ENCODE measurements at places on chromosomes 2 and 18. TPM values are rescaled to one million over a fixed set of nuclear protein-coding genes. Genes with fewer than 3 reads are reported as not detected.
A peak's percentile ranks its signal among the peaks of the same experiment; 100 is the strongest.

- no peak for ATAC-seq
Measured at GRCh38 chr2:100121124-100121718, 21.2 kb downstream of the AFF3 start.

GRCh38 chr2:222358876-222359275 lies 60.1 kb upstream of the PAX3 start:
- peak; percentile 83 for ATAC-seq

The TMEM178A gene
- 4.0 TPM for total RNA-seq

GRCh38 chr2:163731735-163732134 lies 4.1 kb downstream of the FIGN start:
- ATAC-seq = no peak

GRCh38 chr2:67671464-67672450 lies 274.6 kb downstream of the ETAA1 start:
- no peak for ATAC-seq

DNA sequence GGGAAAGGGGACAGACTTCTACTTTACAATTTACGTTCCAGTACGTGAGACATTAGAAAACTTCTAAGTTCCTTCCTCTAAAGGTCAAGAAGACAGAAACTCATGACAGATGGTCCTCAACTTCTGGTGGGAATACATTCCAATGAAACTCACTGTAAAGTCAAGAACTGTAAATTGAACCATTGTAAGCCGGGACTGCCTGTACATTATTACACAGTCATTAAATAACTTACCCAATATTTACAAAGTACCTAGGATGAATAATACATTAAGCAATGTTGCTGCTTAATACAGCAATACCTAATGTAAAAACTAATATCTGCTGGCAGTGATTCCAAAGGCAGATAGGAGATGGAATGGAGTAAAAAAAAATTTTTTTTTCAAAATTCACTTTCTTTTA lies 51.9 kb downstream of the CDH2 start:
- ATAC-seq = no peak

DNA sequence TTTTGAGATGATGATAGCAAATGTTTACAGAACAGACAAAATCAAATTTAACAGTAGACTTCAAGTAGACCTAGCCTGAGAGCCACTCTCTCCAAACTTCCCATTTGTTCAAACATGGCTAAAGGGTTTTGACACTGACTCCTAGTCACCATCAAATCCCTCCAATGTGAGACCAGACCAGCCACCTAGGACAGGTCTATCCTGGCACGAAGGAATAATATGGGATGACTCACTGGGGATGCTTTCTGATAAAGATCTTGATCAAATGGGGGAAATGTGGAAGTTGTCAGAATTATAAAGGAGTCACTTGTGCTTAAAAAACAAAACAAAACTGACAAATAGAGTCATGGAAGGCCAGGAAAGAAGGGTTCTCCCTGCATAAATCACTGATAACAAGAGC lies 95.7 kb downstream of the EDAR start:
- no peak for ATAC-seq

- ATAC-seq = no peak
Measured at GRCh38 chr2:23283653-23284052, 101.3 kb upstream of the KLHL29 start.

- ATAC-seq = no peak
Measured at GRCh38 chr2:62897187-62897827, 153.3 kb upstream of the OTX1 start.

The SPEG gene
- 174 TPM for total RNA-seq

GRCh38 chr2:100018341-100019193 lies 123.8 kb downstream of the AFF3 start:
- ATAC-seq = no peak

The PHLPP1 gene
- total RNA-seq = 10.8 TPM

The RAD51AP2 gene
- not detected for total RNA-seq

DNA sequence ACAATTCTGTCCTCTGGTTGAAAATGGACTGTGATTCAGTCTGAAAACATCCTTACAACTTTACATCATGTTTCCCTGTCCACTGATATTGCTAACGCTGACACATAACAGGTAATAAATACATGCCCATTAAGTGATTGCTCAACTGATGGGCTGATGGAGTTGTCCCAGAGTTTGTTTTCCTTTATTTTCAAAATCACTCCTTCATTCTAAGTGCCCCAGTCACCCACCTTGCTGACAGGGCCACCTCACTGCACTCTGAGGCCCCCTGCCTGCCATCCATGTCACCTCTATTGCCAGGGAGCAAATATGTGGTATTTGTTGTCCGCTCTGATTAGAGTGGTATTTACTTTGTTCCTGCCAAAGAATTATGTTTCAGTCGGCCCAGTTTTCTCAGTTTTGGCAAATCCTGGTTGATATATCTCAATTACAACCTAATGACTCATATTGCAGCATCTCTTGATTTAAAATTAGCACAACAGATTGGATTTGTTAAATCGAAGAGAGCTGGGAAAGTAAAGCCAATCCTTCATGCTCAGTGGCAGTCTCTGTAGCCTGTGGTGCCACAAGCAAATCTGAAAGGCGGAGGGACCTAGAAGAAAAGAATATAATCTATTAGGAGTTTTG lies 105.1 kb downstream of the RDH14 start:
- peak; percentile 81 for ATAC-seq

DNA sequence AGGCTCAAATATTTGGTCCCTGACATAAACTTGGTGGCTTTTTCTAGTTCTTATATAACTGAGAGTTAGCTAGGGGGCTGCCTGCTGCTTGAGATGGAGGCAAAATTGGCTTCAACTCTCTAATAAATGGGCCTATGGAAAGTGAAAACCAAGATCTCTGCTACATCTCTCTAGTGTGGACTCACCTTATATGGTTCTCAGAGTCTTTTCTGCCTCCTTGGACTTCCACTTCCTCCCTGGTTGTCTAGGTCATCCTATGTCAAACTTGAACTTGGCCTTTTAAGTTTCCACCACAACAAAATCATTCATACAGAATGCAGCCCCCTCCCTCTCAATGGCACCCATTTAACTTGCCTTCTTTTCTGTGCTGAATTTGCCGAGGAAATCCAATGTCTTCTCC lies 23.9 kb upstream of the ARHGAP25 start:
- ATAC-seq = no peak

The KANSL1L gene
- 54.6 TPM for total RNA-seq

The CDH2 gene
- 9.8 TPM for total RNA-seq

- ATAC-seq = no peak
Measured at GRCh38 chr2:121386707-121387106, 101.7 kb upstream of the TFCP2L1 start.

DNA sequence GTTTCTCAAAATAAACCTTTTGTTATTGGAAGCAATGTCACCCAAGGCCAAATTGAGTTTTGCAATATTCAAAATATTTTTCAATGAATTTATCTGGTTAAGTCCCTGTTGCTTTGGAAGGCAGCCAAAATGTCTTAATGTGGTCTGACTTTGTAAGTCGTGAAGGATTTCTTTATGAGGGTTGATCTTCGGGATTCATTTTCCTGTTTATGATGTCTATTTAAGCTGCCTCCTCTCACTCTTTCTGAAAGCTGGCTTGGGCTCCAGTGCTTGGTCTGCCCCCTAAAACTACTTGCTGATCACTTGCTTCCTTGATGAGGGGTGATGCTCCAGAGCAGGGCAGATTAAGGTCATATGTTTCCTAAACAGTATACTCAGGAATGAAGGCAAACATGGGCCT lies 141.1 kb downstream of the ANTXR1 start:
- no peak for ATAC-seq

DNA sequence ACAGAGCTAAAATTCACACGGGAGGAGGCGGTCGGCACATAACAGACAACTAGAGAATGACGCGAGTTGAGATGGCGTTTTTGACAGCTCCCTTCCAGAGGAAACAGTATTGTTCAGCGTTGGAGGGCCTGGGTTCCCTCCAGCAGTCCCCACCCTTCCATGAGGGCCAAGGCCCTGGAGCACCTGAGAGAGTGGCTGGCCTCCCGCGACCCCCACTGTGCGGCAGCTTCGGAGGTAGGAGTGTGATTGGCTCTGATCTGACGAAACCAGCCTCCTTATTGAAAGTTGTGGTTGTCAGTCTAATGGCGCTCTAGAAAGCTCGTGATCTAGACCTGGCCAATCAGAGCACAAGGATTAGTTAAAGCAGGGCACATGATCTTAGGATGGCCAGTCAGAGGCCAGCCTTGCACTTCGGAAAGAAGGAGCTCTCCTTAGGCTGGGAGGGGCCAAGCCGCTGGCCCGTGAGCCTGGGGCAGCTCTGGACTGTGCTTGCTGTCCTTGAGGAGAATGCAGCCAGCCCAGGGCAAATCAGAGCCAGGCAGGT lies 104.5 kb upstream of the CELF4 start:
- ATAC-seq = no peak

The FAP gene
- total RNA-seq = 10.0 TPM

The TRIM43 gene
- not detected for total RNA-seq

GRCh38 chr2:218047536-218048225 lies 21.4 kb upstream of the RUFY4 start:
- ATAC-seq = no peak

DNA sequence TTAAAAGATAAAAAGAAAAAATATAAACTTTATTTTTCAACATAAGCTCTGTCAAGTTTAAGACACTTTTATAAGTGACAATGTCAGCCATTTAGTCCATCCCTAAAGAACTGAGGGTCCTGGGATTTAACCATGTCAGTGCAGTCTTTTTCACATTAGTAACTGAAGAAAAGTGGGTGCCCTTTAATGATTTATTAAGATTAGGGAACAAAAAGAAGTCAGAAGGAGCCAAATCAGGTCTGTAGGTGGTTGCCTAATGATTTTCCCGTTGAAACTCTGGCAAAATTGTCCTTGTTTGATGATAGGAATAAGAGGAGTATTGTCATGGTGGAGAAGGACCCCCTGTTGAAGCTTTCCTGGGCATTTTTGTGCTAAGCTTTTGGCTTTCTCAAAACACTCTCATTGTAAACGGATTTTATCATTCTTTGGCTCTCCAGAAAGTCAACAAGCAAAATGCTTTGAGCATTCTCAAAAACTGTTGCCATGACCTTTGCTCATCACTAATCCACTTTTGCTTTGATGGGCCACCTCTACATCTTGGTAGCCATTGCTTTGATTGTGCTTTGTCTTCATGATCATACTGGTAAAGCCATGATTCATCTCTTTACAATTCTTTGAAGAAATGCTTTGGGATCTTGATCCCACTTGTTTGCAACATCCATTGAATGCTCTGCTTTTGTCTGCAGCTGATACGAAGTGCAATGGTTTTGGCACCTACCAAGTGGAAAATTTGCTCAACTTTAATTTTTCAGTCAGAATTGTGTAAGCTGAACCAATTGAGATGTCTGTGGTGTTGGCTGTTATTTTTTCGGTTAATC lies 22.0 kb downstream of the TSPYL6 start:
- peak; percentile 31 for ATAC-seq

The MYCN gene
- 0.46 TPM for total RNA-seq

The LAMA3 gene
- 8.3 TPM for total RNA-seq

DNA sequence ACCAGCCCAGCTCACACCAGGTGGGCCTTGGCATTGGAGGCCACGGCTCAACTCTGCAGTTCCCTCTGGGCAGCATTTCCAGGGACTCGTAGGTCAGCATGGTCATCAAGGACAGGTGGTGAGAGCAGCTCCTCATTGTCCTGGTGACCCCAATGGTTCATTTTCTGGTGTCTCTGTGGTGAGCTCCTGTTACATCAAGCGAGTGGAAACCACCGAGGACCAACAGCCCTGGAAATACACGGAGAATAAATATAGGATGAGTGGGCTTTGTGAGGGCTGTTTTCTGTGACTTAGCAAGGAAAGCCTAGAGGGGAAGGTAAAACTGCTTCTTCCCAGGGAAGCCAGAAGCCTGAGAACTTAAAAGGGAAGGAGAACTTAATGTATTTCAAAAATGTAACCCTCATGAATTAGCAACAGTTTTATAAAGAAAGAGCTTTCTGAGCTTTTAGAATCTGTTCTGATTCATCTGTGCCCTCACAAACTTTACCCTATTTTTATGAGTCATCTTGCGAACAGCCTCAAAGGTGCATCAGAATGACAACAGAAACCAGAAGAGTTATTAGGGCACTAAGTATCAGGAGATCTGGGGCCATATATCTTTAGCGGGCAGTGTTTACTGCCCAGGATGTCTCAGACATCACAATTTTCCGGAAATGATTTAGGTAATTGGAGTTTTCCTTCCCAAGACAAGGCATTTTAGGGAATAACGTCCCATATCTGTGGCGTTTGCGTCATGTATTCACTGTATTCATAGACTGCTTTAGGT lies 18.7 kb downstream of the C2orf92 start:
- ATAC-seq = no peak

The CDK5R2 gene
- total RNA-seq = 0.27 TPM

DNA sequence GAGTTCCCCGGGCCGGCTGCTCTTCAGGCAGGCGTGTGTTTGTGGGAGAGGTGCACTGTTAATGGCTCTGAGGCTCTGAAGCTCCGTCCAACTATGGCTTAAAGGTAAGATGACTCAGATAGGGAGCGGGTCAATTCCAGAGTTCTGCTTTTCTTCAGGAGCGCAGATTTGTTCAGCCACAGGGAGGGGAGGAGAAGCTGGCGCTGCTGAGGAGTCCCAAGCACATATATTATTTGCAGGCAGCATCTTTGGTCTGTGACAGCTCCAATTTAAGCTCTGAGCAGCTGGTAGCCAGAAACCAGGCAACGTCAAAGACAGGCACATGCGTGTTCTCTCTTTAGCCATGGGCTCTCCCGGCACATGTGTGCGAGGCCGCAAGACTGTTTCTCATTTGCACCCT lies 229.2 kb downstream of the BCL2 start:
- ATAC-seq = no peak

The UGT1A10 gene
- not detected for total RNA-seq

Measured in gastroesophageal sphincter (tissue), 4 donors.